ENCODE measurements at places on chromosomes 6 and 20. TPM values are rescaled to one million over a fixed set of nuclear protein-coding genes. Genes with fewer than 3 reads are reported as not detected.

The ZNF165 gene
- total RNA-seq = 10.2 TPM

The TRIM40 gene
- not detected for total RNA-seq

- no peaks in the 10 kb centered on the region for H3K27me3 ChIP-seq
- no peak overlapping the region for H3K27ac ChIP-seq
- H3K4me1 ChIP-seq = no peaks in the 10 kb centered on the region
- no peaks in the 10 kb centered on the region for H3K36me3 ChIP-seq
These were observed 69.9 kb downstream of the CDKAL1 start for GRCh38 chr6:20604159-20604558.

The RFX6 gene
- not detected for total RNA-seq

The MTHFD1L gene
- 105 TPM for total RNA-seq

All from H1 (cell line).